ENCODE measurements at places on chromosomes 11 and 22. TPM values are rescaled to one million over a fixed set of nuclear protein-coding genes. Genes with fewer than 3 reads are reported as not detected.
A peak's percentile ranks its signal among the peaks of the same experiment; 100 is the strongest.

DNA sequence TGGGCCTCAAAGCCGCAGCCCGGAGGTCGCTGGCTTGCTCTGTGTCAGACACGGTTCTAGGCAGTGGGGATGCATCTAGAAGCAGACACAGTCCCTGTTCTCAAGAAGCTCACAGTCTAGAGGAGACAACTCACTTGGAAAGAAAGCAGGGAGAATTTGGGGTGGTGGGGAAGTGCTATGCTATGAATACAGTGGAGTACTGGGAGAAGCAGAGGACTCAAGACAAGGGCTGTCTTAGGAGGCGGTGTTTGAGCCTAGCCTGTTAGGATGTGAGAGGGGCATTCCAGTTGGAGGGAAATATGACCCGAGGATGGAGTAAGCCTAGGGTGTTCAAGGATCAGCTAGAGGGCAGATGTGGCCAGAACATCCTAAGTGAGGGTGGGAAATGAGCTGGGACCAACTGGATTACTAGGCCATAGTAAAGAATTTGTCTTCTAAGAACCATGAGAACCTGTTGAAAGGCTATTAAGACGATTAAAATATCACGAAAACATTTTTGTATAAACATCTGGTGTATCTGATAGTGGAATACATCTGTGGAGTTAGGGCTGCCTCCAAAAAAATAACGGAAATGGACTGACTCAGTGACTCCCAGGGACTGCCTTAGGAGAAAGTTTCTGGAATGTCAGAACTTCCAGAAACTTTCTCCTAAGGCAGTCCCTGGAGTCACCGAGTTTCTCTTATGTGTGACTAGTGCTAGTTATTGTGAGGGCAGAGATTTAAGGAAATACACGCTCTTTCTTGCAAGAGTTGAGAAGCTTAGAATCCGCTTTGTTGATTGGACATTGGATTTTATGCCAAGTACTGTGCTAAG is 1.1 kb upstream of the PITPNB start:
- H3K36me3 ChIP-seq, result peaks cover 37% of the 10 kb centered on the region
- peak overlapping the region; percentile 99 for H3K27ac ChIP-seq
- no peaks in the 10 kb centered on the region for H3K27me3 ChIP-seq
- DNase-seq, result peak; percentile 74

DNA sequence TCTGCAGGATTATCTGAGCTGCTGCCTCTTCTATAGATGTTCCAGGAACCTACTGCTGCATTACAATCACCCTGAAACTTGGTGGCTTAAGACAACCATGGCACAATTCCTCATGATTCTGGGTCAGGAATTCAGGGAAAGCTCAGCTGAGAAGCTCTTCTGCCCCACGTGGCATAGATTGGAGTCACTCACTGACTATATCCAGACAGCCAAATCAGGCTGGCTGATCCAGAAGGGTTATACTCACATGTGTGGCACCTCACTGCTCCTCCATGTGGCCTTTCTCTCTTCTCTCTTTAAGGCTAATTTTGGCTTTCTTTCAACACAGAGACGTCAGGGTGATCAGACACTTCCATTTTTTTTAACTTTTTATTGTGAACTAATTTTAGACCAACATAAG is 125.5 kb downstream of the BBOX1 start:
- no peaks in the 10 kb centered on the region for H3K36me3 ChIP-seq
- H3K27me3 ChIP-seq, result peaks cover 3% of the 10 kb centered on the region
- H3K27ac ChIP-seq, result no peak overlapping the region
- H3K4me3 ChIP-seq, result no peak overlapping the region
- no peak for DNase-seq

FKBP2 gene
- 26.9 TPM for total RNA-seq

DNA sequence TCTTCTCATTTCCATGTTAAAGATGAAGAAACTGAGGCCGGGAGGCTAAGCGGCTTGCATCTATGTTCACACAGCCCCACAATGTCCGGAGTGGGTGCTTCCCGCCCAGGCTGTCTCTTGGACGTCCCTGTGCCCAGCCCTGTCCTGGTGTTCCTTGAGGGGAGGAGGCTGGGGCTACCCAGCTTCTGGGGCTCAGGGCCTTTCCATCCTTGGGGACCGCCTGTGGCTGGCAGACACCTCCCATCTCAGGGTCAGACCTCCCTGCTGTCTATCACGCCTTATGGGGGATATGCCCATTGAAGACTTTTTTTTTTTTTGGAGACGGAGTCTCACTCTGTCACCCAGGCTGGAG is 95.5 kb downstream of the WNT7B start:
- H3K27me3 ChIP-seq, result peaks cover 30% of the 10 kb centered on the region
- H3K4me1 ChIP-seq, result no peaks in the 10 kb centered on the region
- no peak for DNase-seq
- no peaks in the 10 kb centered on the region for H3K36me3 ChIP-seq
- H3K4me3 ChIP-seq, result no peak overlapping the region

DNA sequence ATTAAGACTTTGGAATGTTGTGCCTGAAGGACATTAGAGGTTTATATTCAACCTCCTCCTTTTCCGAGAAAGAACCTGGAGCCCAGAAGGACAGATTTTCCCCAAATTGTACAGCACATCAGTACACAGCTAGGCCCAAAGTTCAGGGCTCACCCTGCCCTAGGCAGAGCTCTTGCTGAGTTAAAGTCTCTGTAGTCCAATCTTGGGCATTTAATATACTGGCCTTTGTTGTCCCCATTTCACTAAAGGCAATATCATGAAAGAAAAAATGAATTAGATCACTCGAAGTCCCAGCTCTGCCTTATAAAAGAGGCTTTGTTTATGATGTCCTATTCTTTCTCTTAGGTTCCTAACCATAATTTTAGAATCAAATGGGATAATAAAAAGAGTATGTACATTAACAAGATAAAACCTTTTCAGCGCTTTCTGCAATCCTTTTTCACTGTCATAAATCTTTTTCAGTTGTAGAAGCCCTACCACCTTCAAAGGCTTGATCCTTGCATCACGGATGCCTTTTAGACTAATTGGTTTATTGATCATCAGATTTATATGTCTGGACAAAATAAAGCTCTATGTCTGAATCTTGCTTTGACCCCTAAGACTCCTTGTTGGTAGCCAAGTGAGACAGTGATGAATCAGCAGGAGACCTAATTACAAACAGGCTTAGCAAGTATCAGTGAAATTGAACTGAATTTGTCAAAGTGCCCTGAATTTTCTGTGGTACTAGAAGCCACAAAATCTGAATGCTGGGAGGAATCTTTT is 39.8 kb downstream of the RELT start:
- no peak overlapping the region for H3K4me3 ChIP-seq
- H3K27ac ChIP-seq, result no peak overlapping the region
- H3K27me3 ChIP-seq, result no peaks in the 10 kb centered on the region
- H3K4me1 ChIP-seq, result peaks cover 3% of the 10 kb centered on the region
- no peaks in the 10 kb centered on the region for H3K36me3 ChIP-seq

MTMR3 gene
- total RNA-seq, result 21.3 TPM

DDIAS gene
- total RNA-seq, result 22.3 TPM

DNA sequence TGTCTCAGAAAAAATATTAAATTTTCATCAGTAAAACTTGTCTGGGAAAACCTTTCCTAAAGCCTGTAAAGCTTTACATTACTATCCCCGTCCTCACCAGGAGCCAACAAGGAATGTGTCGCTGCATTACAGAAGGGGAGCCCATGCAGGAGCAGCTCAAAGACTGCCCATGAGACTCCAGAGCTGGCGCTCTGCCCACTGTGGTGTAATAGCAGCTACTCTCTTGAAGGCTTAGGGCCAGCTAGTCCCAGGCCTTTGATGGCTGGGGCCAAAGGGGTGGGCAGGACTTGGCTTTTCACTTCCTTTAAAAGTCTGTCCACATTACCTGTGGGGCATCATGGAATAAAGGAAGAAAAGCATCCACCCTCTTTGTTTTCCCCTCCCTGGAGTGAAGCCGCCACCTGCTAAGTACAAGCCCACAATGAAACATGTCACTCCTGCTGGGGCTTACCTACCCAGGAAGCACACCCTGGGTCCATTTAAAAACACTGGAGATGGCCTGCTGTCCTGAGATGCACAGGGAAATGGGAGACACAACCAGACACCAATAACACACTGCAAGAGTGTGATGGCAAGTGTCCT is 150.7 kb downstream of the ADAMTS15 start:
- H3K27ac ChIP-seq, result no peak overlapping the region
- no peaks in the 10 kb centered on the region for H3K36me3 ChIP-seq
- no peaks in the 10 kb centered on the region for H3K4me1 ChIP-seq
- no peaks in the 10 kb centered on the region for H3K27me3 ChIP-seq
- H3K4me3 ChIP-seq, result no peak overlapping the region

DNA sequence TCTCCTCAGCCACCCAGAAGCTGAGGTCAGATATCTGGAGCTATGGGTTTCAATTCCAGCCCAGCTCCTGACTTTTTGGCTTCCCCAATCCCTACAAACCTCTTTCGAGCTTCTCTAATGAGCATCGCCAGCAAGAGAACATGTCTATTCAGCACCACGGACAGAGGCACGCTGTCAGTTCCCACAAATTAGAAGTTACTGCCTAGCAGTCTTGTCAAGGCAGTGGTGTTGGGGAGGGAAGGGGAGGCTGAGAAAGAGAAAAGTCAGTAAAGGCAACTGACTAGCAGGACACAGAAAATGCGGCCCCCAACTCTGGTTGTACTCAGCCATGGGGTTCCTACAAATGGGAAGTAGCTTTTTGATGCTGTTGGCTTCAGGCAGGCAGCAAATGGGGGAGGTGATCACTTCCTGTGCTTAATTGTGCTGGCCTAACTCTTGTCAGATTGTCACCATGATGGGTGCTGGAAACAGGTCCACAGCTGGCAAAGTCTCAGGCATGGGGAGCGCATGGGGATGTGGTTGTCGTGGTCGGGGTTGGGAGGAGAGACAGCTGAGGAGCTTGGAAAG is 205.9 kb downstream of the ST3GAL4 start:
- no peaks in the 10 kb centered on the region for H3K36me3 ChIP-seq
- no peak overlapping the region for H3K27ac ChIP-seq
- no peak overlapping the region for H3K4me3 ChIP-seq
- H3K27me3 ChIP-seq, result peaks cover 6% of the 10 kb centered on the region
- no peaks in the 10 kb centered on the region for H3K4me1 ChIP-seq
- DNase-seq, result peak; percentile 46

TSPAN18 gene
- 0.92 TPM for total RNA-seq

ARHGAP32 gene
- total RNA-seq, result 6.6 TPM

KIF18A gene
- 22.3 TPM for total RNA-seq

DNA sequence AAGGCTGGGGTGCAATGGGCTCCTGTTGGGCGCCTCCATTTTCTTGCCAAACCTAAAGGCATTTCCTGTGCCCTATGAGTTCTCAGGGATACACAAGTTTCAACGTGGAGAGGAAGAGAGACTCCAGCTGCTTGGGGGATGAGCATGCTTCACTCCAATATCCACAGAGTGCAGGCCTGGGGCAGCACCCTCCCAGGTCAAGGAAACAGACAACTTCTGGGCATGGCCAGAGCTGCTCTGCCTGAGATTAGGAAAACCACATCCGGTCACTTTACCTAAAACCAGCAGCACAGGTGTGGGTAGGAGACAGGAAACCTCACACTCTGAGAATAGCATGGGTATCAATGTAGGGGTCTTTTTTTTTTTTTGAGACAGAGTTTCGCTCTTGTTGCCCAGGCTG is 28.7 kb downstream of the TMEM184B start:
- no peak for DNase-seq
- no peaks in the 10 kb centered on the region for H3K4me1 ChIP-seq
- H3K4me3 ChIP-seq, result no peak overlapping the region
- no peaks in the 10 kb centered on the region for H3K36me3 ChIP-seq

DNA sequence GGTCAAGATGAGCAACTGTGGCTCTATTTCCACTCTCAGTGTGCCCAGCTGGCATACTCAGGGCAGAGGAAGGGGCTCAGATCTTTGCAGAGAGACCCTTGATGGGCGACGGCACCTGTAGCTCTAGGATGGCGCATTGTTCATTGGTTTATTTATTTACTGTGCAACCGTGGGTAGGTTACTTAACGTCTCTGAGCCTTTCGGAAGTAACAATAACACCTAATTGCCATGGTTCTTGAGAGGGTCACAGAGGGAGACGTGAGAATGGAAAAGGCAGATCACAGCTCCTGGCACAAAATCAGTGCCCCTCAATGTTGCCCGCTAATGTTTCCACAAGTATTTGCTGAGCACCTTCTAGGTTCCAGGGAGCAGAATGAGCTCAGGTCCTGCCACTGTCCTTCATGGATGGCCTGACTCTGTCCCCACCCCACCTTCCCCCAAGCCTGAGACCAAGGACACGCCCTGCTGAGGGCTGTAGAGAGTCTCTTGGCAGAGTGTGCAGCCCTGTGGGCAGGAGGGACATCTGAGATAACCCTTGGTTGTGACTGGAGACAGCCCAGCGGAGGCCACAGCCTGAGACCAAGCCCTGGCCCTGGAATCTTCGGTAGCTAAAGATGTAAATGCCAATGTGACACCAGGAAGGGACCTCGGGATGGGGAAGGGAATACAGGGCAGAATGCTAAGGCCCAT is 780 bp upstream of the ALDH3B2 start:
- H3K36me3 ChIP-seq, result no peaks in the 10 kb centered on the region
- no peak for DNase-seq
- no peaks in the 10 kb centered on the region for H3K4me1 ChIP-seq
- H3K27me3 ChIP-seq, result peaks cover 3% of the 10 kb centered on the region
- H3K4me3 ChIP-seq, result no peak overlapping the region

IRAG1 gene
- not detected for total RNA-seq

DNA sequence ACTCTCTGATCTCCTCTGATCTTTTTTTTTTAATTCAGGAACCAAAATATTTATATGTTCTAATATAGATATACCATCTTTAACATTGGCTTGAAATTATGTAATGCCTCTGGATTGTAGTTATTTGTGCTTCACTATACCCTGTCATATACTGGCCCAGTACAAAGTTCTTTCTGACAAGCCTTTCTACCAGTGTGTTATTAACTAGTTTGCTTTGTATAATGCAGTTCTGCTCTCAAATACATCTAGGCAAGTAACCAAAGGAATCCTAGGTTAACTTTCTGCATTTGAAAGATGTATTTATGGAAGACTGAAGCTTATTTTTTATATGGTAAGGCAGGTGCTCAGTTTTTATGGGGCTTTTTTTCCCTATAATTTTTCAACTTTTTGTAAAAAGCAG is 36.1 kb downstream of the ARHGEF12 start:
- DNase-seq, result no peak
- peaks cover 12% of the 10 kb centered on the region for H3K27me3 ChIP-seq
- no peak overlapping the region for H3K27ac ChIP-seq
- no peak overlapping the region for H3K4me3 ChIP-seq
- no peaks in the 10 kb centered on the region for H3K4me1 ChIP-seq

ACCS gene
- 7.1 TPM for total RNA-seq

GRCh38 chr11:61890529-61891330 is 615 bp downstream of the FADS3 start:
- no peaks in the 10 kb centered on the region for H3K36me3 ChIP-seq
- H3K27ac ChIP-seq, result no peak overlapping the region
- H3K4me1 ChIP-seq, result peaks cover 2% of the 10 kb centered on the region

DEUP1 gene
- total RNA-seq, result not detected

CHRM4 gene
- total RNA-seq, result not detected

Measured in activated CD8-positive, alpha-beta T cell treated with anti-CD3 and anti-CD28 coated beads for 36 hours (primary cell).